ENCODE measurements at places on chromosomes 5 and 9.

GRCh38 chr5:139708877-139709581, 60.9 kb downstream of the CXXC5 start:
- DNase-seq, result peak; percentile 26

DNA sequence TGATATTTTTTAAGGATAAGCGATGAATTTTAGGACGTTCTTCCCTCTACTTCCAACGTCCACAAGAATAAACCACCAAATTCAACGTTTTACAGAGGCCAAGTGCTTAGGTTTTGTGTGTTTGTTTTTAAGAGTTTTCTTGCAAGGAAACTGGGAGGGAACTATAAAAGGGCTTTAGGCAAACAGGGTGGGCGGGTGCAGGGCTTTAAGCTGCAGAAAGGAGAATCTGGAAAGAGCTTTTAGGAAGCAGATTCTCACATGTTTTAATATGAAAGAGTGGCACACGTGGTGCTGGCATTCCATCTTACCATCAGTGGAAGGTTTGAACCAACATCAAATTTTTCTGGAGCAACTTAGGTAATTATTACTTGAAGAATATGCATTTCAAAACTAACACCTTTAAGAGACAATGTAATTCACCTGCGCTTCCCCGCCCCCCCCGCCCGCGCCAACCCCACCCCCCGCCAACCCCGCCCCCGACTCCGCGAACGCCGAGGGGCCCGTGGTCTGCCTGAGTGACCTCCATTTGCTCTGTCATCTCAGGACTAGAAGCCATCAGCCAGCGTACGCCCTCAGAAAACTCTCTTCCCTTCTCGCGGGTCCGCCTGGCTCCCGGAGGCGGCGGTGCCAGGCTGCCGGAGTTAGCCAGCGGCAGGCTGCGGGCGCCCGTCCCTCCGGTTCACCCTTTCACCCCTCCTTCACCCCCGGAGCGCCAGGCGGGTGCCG, 911 bp upstream of the PIK3R1 start:
- peak; percentile 60 for DNase-seq

DNA sequence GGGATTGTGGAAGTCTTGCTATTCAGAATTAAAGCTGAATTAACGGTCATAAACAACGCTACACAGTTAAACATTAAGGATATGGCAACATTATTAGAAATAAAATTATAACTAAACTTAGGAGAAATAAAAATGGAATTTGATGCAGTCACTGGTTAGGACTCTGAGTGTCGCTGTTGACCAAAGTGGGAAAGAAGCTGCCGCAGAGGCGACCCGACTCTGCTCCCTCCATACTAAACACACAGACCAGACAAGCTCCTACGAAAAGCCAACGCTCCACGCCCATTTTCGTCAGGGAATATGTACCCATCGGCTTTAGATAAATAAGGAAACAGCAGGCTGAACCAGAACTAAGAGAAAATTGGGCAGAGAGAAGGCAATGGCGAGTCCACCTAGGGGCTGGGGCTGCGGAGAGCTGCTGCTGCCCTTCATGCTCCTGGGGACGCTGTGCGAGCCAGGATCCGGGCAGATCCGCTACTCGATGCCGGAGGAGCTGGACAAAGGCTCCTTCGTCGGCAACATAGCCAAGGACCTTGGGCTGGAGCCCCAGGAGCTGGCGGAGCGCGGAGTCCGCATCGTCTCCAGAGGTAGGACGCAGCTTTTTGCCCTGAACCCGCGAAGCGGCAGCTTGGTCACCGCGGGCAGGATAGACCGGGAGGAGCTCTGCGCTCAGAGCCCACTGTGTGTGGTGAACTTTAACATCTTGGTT, at the start of gene PCDHGA5:
PCDHGA5 (plus strand) TSS at position 211 of the 709 bp plus-strand sequence; CDS start at position 380, 169 bp downstream.
- DNase-seq, result no peak

DNA sequence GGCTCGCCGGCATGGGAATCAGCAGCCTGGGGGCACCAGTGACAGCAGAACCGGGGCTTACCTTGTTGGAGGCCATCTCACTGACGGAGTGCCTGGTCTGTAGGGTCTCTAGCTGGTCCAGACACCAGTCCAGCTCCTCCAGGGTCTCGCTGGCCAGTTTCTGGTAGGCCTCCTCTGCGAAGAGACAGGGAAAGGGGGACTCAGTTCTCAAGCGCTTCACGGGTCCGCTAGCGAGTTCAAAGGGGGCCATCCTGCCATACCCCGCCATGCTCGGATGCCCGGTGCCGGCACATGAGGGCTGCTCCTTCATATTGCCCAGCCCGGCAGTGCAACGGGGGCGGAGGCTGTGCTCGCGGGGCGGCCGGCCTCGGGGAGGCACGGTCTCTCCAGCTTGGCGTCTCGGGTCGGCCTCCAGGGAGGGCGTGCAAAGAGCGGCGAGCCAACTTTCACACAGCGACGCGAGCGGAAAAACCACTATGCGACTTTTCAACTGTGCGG, 456.0 kb downstream of the RAB3C start:
- DNase-seq, result no peak

GRCh38 chr5:21802869-21803490, 1050.2 kb downstream of the CDH12 start:
- peak; percentile 19 for DNase-seq
